ENCODE measurements at places on chromosomes 6 and 20. TPM values are rescaled to one million over a fixed set of nuclear protein-coding genes. Genes with fewer than 3 reads are reported as not detected.
A peak's percentile ranks its signal among the peaks of the same experiment; 100 is the strongest.

DNA sequence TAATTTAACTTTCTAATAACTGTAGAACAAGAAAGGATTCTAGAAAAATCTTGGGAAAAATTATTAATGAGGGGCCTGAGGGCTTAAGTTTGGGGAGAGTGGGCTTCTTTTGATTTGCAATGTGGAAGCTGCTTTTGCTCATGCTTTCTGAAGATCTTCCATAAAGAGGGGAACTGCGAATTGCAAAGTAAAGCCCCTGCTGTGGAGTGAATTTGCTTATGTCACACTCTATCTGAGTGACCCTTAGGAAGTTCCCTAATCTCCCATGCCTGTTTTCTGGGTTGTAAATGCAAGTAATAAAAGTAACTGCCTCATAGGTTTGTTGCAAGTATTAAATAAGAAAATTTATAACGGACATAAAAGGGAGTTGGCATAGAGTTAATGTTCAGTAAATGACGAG, 301.2 kb downstream of the PLCB1 start:
- peak overlapping the region; percentile 80 for H3K27ac ChIP-seq
- no peak for DNase-seq
- no peak overlapping the region for H3K4me3 ChIP-seq
- no peaks in the 10 kb centered on the region for H3K36me3 ChIP-seq

GRCh38 chr6:16728513-16729182, 32.6 kb downstream of the ATXN1 start:
- no peak overlapping the region for H3K27ac ChIP-seq
- no peaks in the 10 kb centered on the region for H3K36me3 ChIP-seq
- no peak overlapping the region for H3K4me3 ChIP-seq
- H3K27me3 ChIP-seq: no peaks in the 10 kb centered on the region

Gene BHLHE23
- not detected for total RNA-seq

Gene AGER
- total RNA-seq: 1.8 TPM

Gene SUPT3H
- total RNA-seq: 2.6 TPM

Gene DEFB118
- not detected for total RNA-seq

DNA sequence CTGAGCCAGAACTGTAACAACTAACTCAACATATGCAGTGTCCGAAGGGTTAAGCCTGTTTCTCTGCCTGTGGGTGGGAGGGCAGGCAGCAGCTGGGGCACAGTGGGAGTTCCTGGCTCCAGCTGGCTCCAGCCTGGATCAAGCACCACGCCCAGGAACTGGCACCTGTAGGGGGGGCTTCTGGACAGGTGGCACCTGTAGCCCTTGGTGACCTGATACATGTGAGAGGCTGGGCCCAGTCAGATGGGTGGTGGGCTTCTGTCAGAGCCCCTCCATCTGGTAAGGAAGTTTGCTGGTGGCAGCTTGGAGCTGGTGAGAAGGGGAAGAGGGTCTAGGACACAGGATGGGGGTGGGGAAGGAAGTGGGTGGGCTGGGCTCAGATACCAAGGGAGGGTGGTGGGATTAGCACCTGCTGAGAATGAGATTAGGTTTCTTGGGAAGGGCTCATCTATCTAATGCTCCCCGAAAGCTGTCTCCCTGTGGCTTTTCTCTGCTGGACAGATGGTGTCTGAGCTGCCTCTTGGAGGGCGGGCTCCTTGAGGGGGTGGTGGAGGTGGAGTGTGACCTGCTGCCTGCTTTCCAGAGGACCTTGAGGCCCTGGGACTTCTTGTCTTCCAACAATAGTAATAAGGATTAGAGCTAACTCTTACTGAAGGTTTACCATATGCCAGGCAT, 28.5 kb downstream of the BCL2L1 start:
- H3K4me1 ChIP-seq: peaks cover 99% of the 10 kb centered on the region
- peaks cover 17% of the 10 kb centered on the region for H3K36me3 ChIP-seq
- DNase-seq: no peak

- DNase-seq: no peak
- peak overlapping the region; percentile 42 for H3K4me3 ChIP-seq
- no peaks in the 10 kb centered on the region for H3K36me3 ChIP-seq
- no peaks in the 10 kb centered on the region for H3K27me3 ChIP-seq
Observed at GRCh38 chr6:148271711-148272439, 70.8 kb upstream of the SASH1 start.

DNA sequence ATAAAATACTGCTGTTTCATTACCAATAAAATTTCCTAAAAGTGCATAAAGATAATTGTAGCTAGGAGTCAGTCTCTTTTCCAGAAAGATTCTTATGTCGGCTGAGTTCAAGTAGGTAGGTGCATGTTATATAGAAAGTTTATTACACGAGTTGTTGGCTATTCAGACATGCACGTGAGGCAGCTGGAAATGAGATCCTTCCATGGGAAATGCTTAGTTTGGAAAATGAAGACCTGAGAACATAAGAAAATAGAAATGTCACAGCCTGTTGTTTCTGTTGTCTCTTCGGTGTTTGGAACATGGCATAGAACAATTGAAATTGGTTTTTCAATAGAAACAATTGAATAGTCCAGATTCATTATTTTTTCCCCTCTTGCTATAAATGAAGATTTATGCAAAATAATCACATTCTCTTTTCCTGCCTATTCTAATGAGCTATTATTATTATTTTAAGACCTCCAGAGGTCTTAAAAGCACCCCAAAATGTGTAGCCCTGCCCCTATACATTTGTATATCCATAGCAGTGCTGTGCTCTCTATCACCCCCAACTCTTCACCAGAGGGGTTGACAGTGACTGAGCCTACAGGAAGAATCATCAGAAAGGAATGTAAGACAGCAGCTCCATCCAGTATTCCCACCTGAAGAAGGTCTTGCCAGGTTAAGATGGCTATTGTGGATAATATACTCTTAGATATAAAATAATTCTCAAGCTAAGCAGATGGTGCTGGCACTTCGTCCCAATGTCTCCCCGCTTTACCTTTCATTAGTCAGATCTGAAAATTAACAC, 82.2 kb downstream of the ZDHHC14 start:
- no peaks in the 10 kb centered on the region for H3K27me3 ChIP-seq
- H3K27ac ChIP-seq: no peak overlapping the region
- DNase-seq: no peak
- H3K36me3 ChIP-seq: no peaks in the 10 kb centered on the region
- no peak overlapping the region for H3K4me3 ChIP-seq

DNA sequence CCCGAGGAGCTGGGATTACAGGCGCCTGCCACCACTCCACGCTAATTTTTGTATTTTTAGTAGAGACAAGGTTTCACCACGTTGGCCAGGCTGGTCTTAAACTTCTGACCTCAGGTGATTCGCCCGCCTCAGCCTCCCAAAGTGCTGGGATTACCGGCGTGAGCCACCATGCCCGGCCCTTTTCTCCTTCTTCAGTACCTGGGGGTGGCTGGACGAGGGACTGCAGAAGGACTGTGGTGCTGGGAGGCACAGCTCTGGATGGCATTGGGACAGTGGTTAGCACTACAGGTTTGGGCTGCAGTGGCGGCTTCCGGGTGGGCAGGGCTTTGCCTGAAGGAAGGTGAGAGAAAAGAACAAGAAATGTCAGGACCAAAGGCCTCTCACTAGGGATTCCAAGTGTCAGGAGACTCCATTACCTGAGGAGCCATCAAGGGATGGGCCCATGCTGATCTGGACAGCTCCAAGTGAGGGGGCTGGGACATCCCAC, 7.4 kb downstream of the ATF6B start:
- no peak overlapping the region for H3K4me3 ChIP-seq
- H3K27me3 ChIP-seq: no peaks in the 10 kb centered on the region
- H3K36me3 ChIP-seq: peaks cover 98% of the 10 kb centered on the region
- H3K4me1 ChIP-seq: peaks cover 21% of the 10 kb centered on the region
- no peak overlapping the region for H3K27ac ChIP-seq

Gene HECA
- total RNA-seq: 46.0 TPM

- peak; percentile 79 for DNase-seq
- peak overlapping the region; percentile 99 for H3K27ac ChIP-seq
- peaks cover 77% of the 10 kb centered on the region for H3K4me1 ChIP-seq
- H3K36me3 ChIP-seq: no peaks in the 10 kb centered on the region
Observed at GRCh38 chr20:41137614-41138474, 501 bp downstream of the PLCG1 start.

DNA sequence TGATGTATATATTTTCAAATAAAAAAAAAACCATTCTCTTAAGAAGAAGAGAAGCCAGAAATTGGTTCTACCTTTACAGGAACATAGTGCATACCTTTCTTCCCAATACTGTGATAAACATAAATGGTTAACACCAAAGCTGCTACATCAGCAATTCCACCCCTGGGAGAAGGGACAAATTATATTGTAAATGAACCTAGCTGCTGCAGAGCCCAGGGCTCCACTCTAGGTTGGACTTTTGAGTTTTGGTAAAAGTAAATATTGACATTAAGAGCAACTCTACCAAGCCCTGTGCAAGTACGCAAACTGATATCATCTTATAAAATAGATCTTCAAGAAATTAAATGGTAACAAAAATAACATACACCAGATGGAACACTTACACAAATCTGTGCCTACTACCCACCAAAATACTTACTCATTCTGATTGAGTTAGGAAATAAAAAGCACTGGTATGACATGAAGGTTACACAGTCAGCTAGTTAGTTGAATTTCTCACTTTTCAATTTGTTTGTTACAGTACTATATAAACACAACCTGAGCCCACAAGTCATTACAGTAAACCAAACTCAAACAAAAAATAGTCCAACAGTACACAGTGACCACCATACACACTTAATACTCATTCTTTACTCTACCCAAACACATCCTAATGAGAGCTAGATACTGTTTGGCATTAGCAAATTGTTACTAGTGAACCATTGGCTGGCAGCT, 223.3 kb upstream of the HEY2 start:
- peaks cover 11% of the 10 kb centered on the region for H3K27me3 ChIP-seq
- no peak for DNase-seq
- H3K4me3 ChIP-seq: no peak overlapping the region
- H3K27ac ChIP-seq: no peak overlapping the region
- no peaks in the 10 kb centered on the region for H3K36me3 ChIP-seq

DNA sequence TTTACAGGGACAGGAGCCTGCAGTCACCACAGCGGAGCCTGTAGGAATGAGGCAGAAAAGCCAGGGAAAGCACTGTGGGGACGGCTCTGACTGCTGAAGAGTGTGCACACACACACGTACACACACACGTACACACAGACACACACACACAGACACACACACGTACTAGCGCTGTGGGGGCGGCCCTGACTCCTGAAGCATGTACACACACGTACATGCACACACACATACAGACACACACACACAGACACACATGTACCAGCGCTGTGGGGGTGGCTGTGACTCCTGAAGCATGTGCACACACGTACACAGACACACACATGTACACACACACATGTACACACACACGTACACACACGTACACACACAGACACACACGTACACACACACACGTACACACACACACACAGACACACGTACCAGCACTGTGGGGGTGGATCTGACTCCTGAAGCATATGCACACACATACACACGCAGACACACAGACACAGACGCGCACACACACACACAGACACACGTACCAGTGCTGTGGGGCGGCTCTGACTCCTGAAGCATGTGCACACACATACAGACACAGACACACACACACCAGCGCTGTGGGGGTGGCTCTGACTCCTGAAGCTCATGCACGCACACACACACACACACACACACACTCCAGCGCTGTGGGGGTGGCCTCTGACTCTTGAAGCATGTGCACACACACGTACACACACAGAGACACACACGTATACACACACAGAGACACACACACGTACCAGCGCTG, 127.3 kb downstream of the DLL1 start:
- H3K27ac ChIP-seq: no peak overlapping the region
- H3K4me1 ChIP-seq: peaks cover 34% of the 10 kb centered on the region
- DNase-seq: no peak
- no peaks in the 10 kb centered on the region for H3K27me3 ChIP-seq
- H3K4me3 ChIP-seq: no peak overlapping the region

Gene HCK
- total RNA-seq: 4.3 TPM

DNA sequence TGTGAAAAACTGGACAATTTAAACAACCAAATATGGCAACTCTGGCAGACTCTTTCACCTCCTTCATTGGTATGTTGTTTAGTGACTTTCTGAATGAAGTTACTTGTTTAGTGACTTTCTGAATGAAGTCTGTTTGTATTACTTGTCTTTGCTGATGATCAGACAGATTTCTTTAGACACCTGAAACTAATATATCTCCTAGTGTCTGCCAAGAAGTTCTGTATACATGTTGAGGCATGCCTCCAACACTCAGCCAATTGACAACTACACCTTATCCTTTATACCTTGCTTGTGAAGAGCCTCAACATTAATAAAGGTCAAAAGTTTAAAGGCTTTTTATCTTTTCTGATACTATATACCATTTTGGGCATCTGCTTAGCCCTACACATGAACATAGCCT, 725.4 kb upstream of the EPHA7 start:
- no peaks in the 10 kb centered on the region for H3K4me1 ChIP-seq
- no peaks in the 10 kb centered on the region for H3K36me3 ChIP-seq
- no peaks in the 10 kb centered on the region for H3K27me3 ChIP-seq
- DNase-seq: no peak
- H3K27ac ChIP-seq: no peak overlapping the region

DNA sequence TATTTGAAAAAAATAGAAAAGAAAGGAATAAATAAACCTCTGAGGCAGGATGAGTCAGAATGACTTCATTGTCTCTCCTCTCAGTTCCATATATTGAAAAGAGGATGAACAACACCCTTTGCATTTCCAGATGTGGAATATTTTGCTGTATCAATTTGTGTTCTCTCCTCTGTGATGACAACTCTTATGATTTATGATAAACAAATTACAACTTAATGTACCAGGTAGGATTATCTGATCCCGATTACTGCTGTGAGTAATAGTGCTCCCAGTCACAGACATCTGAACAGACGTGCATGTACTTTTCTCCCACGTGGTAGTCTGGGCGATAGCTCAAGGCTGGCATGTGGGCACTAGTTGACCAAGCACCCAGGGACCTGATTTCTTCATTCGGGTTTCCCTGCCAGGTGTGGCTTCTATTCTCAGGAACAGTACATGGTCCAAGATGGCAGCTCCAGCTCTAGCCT, 142.1 kb upstream of the SULF2 start:
- DNase-seq: no peak
- peaks cover 30% of the 10 kb centered on the region for H3K27me3 ChIP-seq
- no peak overlapping the region for H3K4me3 ChIP-seq
- no peaks in the 10 kb centered on the region for H3K4me1 ChIP-seq
- no peaks in the 10 kb centered on the region for H3K36me3 ChIP-seq

DNA sequence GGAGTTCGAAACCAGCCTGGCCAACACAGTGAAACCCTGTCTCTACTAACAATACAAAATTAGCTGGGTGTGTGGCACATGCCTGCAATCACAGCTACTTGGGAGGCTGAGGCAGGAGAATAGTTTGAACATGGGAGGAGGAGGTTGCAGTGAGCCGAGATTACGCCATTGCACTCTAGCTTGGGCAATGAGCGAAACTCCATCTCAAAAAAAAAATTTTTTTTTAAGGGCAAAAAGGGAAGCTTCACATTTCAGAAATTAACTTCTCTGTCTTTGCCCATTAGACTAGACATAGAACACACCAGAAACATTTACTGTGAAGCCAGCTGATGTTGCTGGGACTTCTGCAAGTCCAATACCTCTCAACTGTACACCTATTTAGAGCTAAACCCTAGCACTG, 90.8 kb upstream of the HDAC2 start:
- no peak for DNase-seq
- H3K27me3 ChIP-seq: no peaks in the 10 kb centered on the region
- H3K27ac ChIP-seq: no peak overlapping the region

GRCh38 chr6:43927532-43928210, 157.7 kb downstream of the VEGFA start:
- H3K27ac ChIP-seq: no peak overlapping the region
- no peaks in the 10 kb centered on the region for H3K36me3 ChIP-seq
- H3K4me1 ChIP-seq: no peaks in the 10 kb centered on the region
- no peak overlapping the region for H3K4me3 ChIP-seq
- peak; percentile 4 for DNase-seq

GRCh38 chr6:148556410-148556809, 190.4 kb upstream of the UST start:
- H3K4me3 ChIP-seq: no peak overlapping the region
- H3K27me3 ChIP-seq: no peaks in the 10 kb centered on the region
- no peak for DNase-seq
- peaks cover 12% of the 10 kb centered on the region for H3K4me1 ChIP-seq
- no peak overlapping the region for H3K27ac ChIP-seq

Data from left ventricle myocardium inferior (tissue), 1 donor.